Skin of body (tissue), 3 donors: ENCODE measurements at places on chromosomes 7 and 10.

- DNase-seq = no peak
These were observed 81.0 kb upstream of the STK17A start for GRCh38 chr7:43501870-43502269.

DNA sequence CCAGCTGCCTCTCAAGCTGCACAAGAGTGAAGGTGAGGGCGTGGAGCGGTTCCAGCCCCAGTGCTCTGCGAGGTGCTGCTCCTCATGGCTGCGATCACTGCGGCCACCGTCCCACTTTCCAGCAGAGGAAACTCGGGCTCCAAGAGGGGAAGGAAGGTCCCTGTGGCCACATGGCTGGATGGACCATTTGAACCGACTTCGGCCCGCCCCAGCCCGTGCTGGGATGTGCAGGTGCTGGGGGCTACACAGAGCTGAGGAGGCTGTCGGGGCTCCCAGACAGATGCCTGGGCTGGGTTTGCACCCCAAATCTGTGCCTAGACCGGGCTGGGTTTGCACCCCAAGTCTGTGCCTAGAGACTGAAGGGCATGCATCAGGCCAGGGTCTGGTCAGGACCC is 186.6 kb downstream of the DNAJB6 start:
- DNase-seq = no peak

DNA sequence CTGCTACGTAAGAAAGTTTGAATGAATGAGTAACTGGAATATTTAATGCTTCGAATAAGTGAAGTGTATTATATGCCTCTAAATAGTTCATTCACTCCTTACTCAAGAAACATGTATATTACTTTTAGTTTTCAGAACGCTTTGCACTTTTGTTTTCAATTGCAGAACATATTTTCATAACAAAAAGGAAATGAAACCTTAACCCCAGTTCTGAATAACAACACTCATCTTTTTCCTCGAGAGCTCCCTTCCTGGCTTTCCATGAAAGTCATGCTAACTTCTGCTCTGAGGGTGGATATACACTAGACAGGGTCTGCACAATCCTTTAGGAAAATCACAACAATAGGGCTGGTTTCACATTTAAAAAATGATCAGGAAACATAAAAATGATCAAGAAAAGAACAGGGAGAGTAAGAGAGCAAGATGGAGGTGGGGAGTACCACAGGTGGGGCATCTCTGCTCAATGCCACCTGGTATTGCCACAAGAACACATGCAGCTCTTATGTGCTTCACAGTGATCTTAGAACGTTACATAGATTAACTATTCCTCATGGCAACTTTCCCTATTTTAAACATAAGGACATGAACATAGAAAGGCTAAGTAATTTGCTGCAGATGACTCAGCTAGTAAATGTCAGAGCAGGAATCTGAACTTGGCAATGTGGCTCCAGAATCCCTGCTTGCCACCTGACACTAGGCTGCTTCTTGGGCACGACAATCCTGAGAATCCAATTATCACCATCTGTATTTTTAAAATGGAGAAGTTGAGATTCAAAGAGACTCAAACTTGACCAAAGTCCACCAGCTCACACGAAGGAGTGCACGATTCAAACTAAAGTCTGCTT is 219.5 kb upstream of the AOAH start:
- DNase-seq = no peak

DNA sequence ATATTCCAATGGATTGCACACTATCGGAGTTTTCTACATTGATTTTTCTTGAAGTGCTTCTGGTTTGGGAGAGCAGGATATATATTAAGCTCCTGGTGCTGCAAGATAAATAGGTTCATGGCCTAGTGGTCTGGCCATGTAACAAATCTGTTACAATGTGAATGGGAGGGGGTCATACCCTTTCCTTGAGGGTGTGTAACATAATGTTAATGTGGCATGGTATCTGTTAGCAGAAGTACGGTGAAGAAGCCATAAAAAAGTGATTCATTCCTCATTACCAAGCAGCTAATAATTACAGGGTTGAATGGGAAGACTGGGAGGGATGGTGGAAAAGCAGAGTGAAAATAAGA is 61.2 kb downstream of the INHBA start:
- DNase-seq = no peak

DNA sequence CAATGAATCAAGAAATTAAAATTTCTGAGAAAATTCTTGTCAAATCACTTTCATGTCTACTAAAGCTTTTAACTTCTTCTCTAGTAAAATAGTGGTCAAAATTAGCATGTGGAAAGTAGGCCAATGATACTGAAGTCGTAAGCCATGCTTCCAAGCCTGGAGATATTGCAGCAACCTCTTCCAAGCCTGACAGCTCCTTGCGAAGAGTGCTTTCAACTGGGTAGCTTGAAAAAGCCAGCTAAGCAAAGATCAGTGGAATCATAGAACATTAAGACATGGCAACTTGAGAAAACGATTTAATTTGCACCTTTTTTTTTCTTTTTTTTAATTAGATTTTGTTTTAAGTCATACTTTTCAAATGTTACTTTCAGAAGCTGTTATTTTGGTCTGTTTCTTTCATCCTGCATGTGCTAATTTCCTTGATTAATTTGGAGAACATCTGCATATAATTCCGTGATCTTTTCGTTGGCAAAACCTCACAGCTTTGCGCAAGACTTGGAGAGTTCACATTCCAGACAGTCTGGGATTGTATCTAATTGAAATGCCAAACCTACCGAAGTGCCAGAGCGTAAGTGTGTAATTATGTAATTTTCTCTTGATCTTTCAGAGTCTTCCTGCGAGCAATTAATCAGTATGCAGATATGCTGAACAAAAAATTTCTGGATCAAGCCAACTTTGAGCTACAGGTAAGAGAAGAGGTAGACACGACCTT is 142.2 kb upstream of the INSYN2A start:
- no peak for DNase-seq

- no peak for DNase-seq
These were observed 58.5 kb upstream of the DNAJB6 start for GRCh38 chr7:157278167-157278790.

GRCh38 chr7:106871793-106872571 is 6.9 kb downstream of the PIK3CG start:
- DNase-seq = no peak
